ENCODE measurements at places on chromosomes 3 and 15.

DNA sequence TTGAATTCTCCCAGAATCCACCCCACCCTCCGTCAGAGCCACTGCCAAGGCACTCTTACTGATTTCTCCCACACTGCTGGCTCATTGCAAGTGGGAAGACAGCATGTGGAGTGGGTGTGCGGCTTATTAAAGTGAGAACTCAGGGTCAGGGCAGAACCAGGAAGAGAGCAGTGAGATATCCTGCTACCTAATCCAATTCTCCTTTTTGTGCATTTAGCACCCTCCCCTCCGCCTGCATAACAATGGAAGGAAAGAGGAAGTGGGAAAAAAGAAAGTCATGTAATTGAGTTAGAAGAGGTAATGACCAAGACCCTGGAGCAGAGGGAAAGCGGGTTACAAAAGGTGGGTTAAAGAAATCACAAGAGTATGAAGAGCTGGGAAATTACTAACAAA, 27.8 kb upstream of the PIK3CB start:
- no peak for DNase-seq

- DNase-seq, result no peak
These were observed 10.4 kb upstream of the CHAC1 start for GRCh38 chr15:40942878-40943277.

- no peak for DNase-seq
These were observed 66.9 kb upstream of the THBS1 start for GRCh38 chr15:39513936-39514335.

GRCh38 chr3:83354205-83354604, 1592.8 kb upstream of the GBE1 start:
- no peak for DNase-seq

DNA sequence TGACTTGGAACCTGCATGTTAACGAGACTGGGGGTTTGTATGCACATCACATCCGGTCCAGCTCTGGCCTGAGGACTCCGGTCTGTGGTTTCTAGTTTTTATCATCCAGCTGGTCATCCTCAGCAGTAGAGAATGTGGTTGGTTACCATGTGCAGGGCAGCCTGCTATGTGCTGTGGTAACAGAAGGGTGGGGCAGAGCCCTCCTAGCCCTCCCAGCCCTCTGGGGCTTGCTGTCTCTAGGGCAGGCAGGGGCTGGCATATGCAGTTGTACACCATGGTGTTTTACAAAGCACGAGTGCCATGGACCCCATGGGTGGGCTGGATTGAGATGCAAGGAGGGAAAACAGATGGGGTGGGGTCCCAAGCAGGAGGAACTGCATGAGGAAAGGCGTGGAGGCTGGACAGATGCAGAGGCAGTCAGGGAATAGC, 70.2 kb downstream of the APBA2 start:
- no peak for DNase-seq

DNA sequence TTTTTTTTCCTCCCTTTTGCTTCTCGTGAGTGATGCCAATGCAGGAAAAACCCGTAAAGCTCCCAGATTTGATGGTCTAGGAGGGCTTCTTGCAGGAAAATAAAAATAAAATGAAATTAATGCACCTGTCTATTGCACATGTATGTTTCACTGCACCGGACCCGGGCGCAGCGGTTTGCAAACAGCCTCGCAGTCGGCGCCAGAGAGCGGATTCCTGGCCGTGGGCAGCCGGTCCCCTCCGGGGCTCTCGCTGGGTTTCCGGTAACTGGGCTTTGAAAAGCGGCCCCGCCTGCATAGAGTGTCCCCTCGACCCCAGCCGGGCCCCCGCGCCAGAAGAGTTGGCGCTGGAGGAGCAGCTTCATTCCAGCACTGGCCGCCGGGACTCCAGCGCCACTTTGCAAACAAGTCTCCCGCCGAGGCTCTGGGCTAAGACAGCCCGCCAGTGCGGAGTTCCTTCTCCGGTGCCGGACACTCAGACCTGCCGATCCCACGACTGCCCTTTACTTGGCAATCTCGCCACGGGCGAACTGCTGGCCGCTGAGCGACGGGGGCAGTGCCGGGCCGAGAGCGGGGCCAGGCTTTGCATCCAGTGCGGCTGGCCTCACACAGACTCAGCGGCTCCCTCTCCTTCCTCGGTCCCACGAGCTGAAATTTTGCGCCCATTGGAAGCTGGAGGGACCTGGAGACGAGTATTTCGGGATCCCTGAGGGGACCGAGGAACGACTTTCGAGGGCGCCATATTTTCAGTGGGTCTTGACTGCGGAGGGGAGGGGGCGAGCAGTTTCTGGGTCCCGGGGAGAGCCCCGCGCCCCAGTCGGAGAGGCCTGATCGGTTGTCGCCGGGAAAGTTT, 225.9 kb upstream of the C2CD4B start:
- peak; percentile 58 for DNase-seq
